ENCODE measurements at places on chromosomes 11 and 22.

- H3K36me3 ChIP-seq, result peaks cover 7% of the 10 kb centered on the region
- no peaks in the 10 kb centered on the region for H3K27me3 ChIP-seq
- no peak for DNase-seq
- H3K4me1 ChIP-seq, result peaks cover 16% of the 10 kb centered on the region
- no peak overlapping the region for H3K4me3 ChIP-seq
These were observed 734 bp downstream of the C11orf58 start for GRCh38 chr11:16738947-16739815.

GRCh38 chr11:116928102-116928777 lies 90.8 kb upstream of the APOA1 start:
- no peaks in the 10 kb centered on the region for H3K27me3 ChIP-seq
- H3K36me3 ChIP-seq, result peaks cover 52% of the 10 kb centered on the region
- peaks cover 63% of the 10 kb centered on the region for H3K4me1 ChIP-seq

GRCh38 chr11:92122561-92122960 lies 102.1 kb upstream of the FAT3 start:
- no peaks in the 10 kb centered on the region for H3K27me3 ChIP-seq
- no peaks in the 10 kb centered on the region for H3K36me3 ChIP-seq
- H3K4me1 ChIP-seq, result no peaks in the 10 kb centered on the region
- no peak overlapping the region for H3K27ac ChIP-seq

- no peak overlapping the region for H3K27ac ChIP-seq
- DNase-seq, result no peak
- no peaks in the 10 kb centered on the region for H3K4me1 ChIP-seq
- no peak overlapping the region for H3K4me3 ChIP-seq
- no peaks in the 10 kb centered on the region for H3K36me3 ChIP-seq
These were observed 125.0 kb downstream of the NTM start for GRCh38 chr11:131495423-131495822.

- H3K4me3 ChIP-seq, result no peak overlapping the region
- DNase-seq, result no peak
- H3K4me1 ChIP-seq, result peaks cover 10% of the 10 kb centered on the region
- H3K27ac ChIP-seq, result no peak overlapping the region
- H3K27me3 ChIP-seq, result peaks cover 25% of the 10 kb centered on the region
- no peaks in the 10 kb centered on the region for H3K36me3 ChIP-seq
These were observed 86.0 kb downstream of the RPS6KA4 start for GRCh38 chr11:64444838-64445441.

GRCh38 chr11:100876815-100877520 lies 189.9 kb downstream of the ARHGAP42 start:
- H3K27ac ChIP-seq, result no peak overlapping the region
- H3K4me3 ChIP-seq, result no peak overlapping the region
- DNase-seq, result no peak

DNA sequence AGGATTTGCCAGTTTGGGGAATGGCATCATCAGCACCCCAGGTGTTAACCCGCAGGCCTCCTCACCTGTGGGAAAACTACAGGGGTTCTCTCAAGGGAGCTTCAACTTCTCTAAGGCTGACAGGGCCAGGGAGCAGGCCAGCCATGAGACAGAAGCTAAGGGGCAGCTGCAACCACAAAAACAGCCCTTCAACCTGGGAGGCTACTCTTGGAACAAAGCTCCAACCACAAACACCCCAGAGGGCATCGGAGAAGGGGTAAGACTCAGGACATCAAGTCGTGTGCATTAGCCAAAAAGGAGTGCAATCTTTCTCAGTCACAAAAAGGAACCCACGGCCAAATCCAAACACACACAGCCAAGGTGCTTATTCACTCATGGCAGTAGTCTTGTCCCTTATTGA lies 103.0 kb downstream of the PLEKHA7 start:
- no peak overlapping the region for H3K4me3 ChIP-seq
- no peaks in the 10 kb centered on the region for H3K27me3 ChIP-seq
- H3K4me1 ChIP-seq, result peaks cover 6% of the 10 kb centered on the region
- H3K36me3 ChIP-seq, result no peaks in the 10 kb centered on the region

DNA sequence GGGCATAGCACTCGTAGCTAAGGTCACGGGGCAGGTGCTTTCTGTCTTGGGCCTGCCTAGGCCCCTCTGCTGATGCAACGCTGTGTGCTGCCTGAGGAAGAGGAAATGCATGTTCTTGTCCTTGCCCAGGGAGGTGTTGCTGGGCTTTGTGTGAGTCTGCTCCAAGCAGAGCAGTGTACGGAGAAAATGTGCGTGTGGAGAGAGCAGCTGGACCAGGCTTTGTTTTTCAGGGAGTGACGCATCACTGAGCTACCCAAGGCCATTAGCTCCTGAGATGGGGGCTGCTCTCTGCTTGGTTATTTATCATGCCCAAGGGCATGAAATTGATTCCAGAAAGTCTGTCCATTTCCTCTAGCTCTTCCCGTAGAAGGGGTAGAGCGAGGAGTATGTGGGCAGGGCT lies 82.9 kb upstream of the THY1 start:
- H3K4me1 ChIP-seq, result no peaks in the 10 kb centered on the region
- H3K4me3 ChIP-seq, result no peak overlapping the region
- no peak for DNase-seq

- H3K36me3 ChIP-seq, result peaks cover 13% of the 10 kb centered on the region
- DNase-seq, result no peak
- no peak overlapping the region for H3K27ac ChIP-seq
- H3K4me3 ChIP-seq, result no peak overlapping the region
- H3K4me1 ChIP-seq, result no peaks in the 10 kb centered on the region
- H3K27me3 ChIP-seq, result peaks cover 37% of the 10 kb centered on the region
These were observed 27.3 kb downstream of the STK33 start for GRCh38 chr11:8566613-8567210.

GRCh38 chr22:43477966-43478365 lies 66.2 kb downstream of the MPPED1 start:
- H3K4me1 ChIP-seq, result no peaks in the 10 kb centered on the region
- DNase-seq, result no peak
- no peak overlapping the region for H3K4me3 ChIP-seq
- H3K27ac ChIP-seq, result no peak overlapping the region
- peaks cover 4% of the 10 kb centered on the region for H3K27me3 ChIP-seq

DNA sequence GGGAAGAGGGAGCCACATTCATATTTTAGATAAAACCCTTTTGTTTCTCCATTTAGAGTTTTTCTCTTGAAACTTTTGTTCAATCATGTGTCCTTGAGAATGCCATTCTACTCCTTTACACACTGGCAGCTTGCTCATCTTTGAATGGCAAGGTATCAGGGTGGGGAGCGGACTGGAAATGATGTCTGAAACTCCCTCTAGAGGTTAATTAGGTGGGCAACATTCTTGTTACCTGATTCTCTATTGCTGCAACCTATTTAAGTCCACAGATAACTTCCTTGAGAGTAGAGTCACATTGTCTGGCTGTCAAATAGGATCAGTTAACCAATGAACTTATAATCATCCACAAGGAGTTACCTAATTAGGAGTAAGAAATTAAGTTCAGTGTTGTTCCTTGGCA lies 533.6 kb upstream of the API5 start:
- H3K4me3 ChIP-seq, result no peak overlapping the region
- H3K36me3 ChIP-seq, result no peaks in the 10 kb centered on the region
- H3K4me1 ChIP-seq, result no peaks in the 10 kb centered on the region
- DNase-seq, result no peak
- H3K27me3 ChIP-seq, result no peaks in the 10 kb centered on the region

- no peak overlapping the region for H3K4me3 ChIP-seq
- H3K27me3 ChIP-seq, result no peaks in the 10 kb centered on the region
- H3K36me3 ChIP-seq, result no peaks in the 10 kb centered on the region
- no peak overlapping the region for H3K27ac ChIP-seq
- H3K4me1 ChIP-seq, result no peaks in the 10 kb centered on the region
These were observed 73.6 kb downstream of the CSTPP1 start for GRCh38 chr11:47010179-47010578.

DNA sequence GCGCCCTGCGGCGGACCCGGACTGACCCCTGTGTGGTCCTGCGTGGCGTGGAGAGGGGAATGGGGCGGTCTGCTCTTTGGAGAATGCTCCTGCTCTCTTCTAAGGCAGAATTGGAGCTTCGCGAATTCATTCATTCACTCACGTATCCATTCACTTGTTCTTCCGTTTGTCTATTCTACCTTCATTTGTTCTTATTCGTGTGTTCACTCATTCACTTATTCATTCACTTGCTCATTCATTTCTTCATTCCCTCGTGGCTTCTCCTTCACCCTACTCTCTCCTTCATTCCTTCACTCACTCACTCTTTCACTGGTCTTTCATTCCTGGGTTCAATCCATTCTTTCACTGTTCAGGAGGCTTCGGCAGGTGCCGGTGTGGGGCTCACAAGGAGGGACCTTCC lies 69.6 kb downstream of the WNT7B start:
- H3K27me3 ChIP-seq, result peaks cover 15% of the 10 kb centered on the region
- H3K27ac ChIP-seq, result no peak overlapping the region
- no peak overlapping the region for H3K4me3 ChIP-seq
- DNase-seq, result no peak

DNA sequence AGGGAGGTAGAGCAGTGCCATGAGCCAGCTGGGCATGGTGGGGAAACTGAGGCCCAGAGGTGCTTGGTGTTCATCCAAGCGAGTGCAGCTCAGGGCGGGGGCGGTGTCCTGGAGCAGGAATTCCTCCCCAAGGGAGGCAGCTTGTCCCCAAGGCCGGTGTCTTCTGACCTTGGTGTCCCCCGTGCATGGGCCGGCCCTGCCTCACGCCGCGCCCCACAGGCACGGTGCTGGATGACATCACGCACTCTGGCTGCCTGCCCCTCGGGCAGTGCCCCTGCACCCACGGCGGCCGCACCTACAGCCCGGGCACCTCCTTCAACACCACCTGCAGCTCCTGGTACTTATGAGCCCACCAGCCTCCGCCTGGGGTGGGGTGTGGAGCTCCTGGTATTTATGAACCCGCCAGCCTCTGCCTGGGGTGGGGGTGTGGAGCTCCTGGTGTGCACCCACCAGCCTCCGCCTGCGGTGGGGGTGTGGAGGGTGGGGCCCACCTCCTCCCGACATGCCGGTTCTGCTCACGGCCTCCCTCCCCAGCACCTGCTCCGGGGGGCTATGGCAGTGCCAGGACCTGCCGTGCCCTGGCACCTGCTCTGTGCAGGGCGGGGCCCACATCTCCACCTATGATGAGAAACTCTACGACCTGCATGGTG lies 6.7 kb downstream of the MUC5B start:
- no peaks in the 10 kb centered on the region for H3K36me3 ChIP-seq
- no peaks in the 10 kb centered on the region for H3K27me3 ChIP-seq
- H3K27ac ChIP-seq, result no peak overlapping the region
- DNase-seq, result no peak

- no peaks in the 10 kb centered on the region for H3K4me1 ChIP-seq
- H3K27me3 ChIP-seq, result peaks cover 16% of the 10 kb centered on the region
- DNase-seq, result no peak
- no peak overlapping the region for H3K4me3 ChIP-seq
These were observed 11.1 kb upstream of the ENDOD1 start for GRCh38 chr11:95078526-95078925.

DNA sequence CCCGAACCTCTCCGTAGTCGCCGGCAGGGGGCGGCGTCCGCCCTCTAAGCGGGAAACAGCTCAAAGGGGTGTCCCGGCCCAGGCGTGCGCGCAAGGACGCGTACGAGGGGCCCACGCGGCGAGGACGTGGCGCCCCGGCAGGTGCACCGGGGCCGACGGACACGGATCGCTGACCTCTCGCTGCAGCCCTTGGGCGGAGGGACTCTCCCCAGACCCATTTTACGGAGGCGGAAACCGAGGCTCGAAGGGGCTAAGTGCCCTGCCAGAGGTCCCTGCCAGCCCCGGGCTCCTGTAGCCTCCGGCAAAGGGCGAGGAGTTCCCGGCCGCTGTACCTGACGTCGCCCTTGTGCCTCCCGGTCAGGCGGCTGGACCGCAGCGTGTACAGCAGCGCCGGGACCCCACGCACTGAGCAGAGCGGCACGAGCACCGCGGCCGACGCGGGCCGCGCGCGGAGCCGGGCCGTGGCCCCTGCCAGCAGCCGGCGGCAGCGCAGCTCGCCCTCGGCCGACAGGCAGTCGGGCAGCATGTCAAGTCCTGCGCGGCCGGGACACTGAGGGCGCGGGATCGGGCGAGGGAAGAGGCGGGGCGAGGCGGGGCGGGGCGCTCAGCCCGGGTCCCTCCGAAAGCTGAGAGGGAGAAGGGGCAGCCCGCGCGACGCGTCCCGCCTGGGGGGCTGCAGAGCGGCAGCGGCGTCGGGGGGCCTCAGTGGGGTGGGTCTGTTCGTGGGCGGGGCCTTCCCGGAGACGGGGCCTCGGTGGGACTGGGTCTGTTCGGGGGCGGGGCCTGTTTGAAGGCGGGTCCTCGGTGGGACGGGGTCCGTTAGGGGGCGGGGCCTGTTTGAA lies at the start of gene NUDT8:
Gene NUDT8 (minus strand): TSS at position 552 of the 842 bp plus-strand sequence. CDS start 26 bp downstream, at position 526.
- peak; percentile 91 for DNase-seq
- H3K4me1 ChIP-seq, result peaks cover 10% of the 10 kb centered on the region
- peak within 1 kb of the TSS; percentile 90 for H3K4me3 ChIP-seq
- peak within 1 kb of the TSS; percentile 84 for H3K27ac ChIP-seq

DNA sequence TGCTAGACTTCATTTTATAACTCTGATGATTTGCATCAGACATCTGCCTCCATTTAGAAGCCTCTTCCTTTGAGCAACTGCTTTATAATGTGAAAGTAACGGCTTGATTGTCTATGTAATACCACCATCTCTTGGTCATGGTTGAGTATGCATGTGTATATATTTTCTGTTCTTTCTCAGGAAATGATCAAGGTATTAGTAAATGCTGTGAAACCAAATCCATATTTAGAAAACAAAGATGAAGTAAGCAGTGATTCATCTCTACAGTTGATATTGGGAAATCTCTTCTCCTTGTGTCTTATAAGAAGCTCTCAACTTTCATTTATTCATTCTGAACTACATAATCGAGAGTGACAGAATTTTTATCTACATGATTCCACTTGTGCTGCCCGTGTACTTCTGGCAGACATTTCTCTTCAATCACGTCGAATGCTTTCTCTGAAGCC lies 104.6 kb upstream of the ANO3 start:
- H3K27ac ChIP-seq, result no peak overlapping the region
- no peaks in the 10 kb centered on the region for H3K36me3 ChIP-seq
- DNase-seq, result no peak
- no peak overlapping the region for H3K4me3 ChIP-seq
- H3K27me3 ChIP-seq, result no peaks in the 10 kb centered on the region

DNA sequence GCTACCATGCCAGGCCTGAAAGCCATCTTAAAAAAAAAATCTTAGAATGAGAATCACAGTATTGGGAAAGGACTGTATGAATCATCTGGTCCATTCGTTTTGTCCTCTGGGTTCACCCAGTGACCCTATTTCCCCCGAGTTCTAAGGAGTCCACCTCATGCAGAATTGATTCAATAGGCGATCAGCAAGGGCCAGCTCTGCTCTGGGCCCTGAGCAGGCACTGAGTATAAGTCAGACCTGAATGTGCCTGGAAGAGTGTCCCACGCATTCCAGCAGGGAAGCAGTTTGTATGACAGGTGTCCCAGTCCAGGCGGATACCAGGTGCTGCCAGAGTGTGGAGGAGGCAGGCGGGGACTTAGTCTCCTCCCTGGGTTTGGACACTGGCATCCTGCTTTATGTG lies 883 bp upstream of the HMOX1 start:
- peak overlapping the region; percentile 65 for H3K4me3 ChIP-seq
- peaks cover 7% of the 10 kb centered on the region for H3K27me3 ChIP-seq
- H3K4me1 ChIP-seq, result peaks cover 20% of the 10 kb centered on the region
- peak overlapping the region; percentile 78 for H3K27ac ChIP-seq
- H3K36me3 ChIP-seq, result peaks cover 4% of the 10 kb centered on the region

GRCh38 chr22:40703736-40704135 lies 24.5 kb downstream of the MCHR1 start:
- H3K27ac ChIP-seq, result no peak overlapping the region
- no peak overlapping the region for H3K4me3 ChIP-seq
- DNase-seq, result no peak
- H3K36me3 ChIP-seq, result no peaks in the 10 kb centered on the region

- H3K4me3 ChIP-seq, result peak overlapping the region; percentile 71
- peaks cover 4% of the 10 kb centered on the region for H3K36me3 ChIP-seq
- H3K4me1 ChIP-seq, result peaks cover 34% of the 10 kb centered on the region
- DNase-seq, result peak; percentile 30
- peak overlapping the region; percentile 91 for H3K27ac ChIP-seq
These were observed 22.4 kb upstream of the MYH9 start for GRCh38 chr22:36409911-36410756.
